Pancreas (tissue), 10 donors: ENCODE measurements at places on chromosomes 3 and 15. TPM values are rescaled to one million over a fixed set of nuclear protein-coding genes. Genes with fewer than 3 reads are reported as not detected.

The TNNC1 gene
- 0.98 TPM for total RNA-seq

The OR5AC2 gene
- total RNA-seq: not detected

The RTP1 gene
- not detected for total RNA-seq

The LRRC2 gene
- total RNA-seq: 2.2 TPM

The TRA2B gene
- total RNA-seq: 59.1 TPM

The TMOD2 gene
- total RNA-seq: 3.0 TPM

The CRABP1 gene
- 0.20 TPM for total RNA-seq

The IQCF5 gene
- total RNA-seq: not detected

The CCR4 gene
- 0.09 TPM for total RNA-seq

The RIOX2 gene
- 17.2 TPM for total RNA-seq

The USP8 gene
- 21.6 TPM for total RNA-seq

The FBXO40 gene
- 0.12 TPM for total RNA-seq

The SLC12A1 gene
- total RNA-seq: not detected

The NEIL1 gene
- total RNA-seq: 19.6 TPM

The RBP2 gene
- not detected for total RNA-seq

The ZNF501 gene
- total RNA-seq: 3.1 TPM

The HCN4 gene
- total RNA-seq: 0.79 TPM

The IGSF10 gene
- total RNA-seq: 0.19 TPM

The CCK gene
- total RNA-seq: 0.22 TPM

The SH3GL3 gene
- 0.73 TPM for total RNA-seq

The ERICH6 gene
- total RNA-seq: not detected

The PP2D1 gene
- total RNA-seq: not detected

The CCNB2 gene
- 0.28 TPM for total RNA-seq

The FYCO1 gene
- 25.1 TPM for total RNA-seq

The SH2D7 gene
- not detected for total RNA-seq

The PLCB2 gene
- 2.2 TPM for total RNA-seq

The CPNE9 gene
- total RNA-seq: 0.12 TPM

The CLDN1 gene
- total RNA-seq: 32.3 TPM

The C3orf85 gene
- not detected for total RNA-seq

The SETD2 gene
- total RNA-seq: 23.9 TPM

The EPB42 gene
- total RNA-seq: not detected

The LRRC3B gene
- not detected for total RNA-seq

The KBTBD13 gene
- not detected for total RNA-seq

The P2RY12 gene
- total RNA-seq: 0.19 TPM

The ISLR gene
- 2.4 TPM for total RNA-seq
